ENCODE measurements at places on chromosomes 7 and 10.

DNA sequence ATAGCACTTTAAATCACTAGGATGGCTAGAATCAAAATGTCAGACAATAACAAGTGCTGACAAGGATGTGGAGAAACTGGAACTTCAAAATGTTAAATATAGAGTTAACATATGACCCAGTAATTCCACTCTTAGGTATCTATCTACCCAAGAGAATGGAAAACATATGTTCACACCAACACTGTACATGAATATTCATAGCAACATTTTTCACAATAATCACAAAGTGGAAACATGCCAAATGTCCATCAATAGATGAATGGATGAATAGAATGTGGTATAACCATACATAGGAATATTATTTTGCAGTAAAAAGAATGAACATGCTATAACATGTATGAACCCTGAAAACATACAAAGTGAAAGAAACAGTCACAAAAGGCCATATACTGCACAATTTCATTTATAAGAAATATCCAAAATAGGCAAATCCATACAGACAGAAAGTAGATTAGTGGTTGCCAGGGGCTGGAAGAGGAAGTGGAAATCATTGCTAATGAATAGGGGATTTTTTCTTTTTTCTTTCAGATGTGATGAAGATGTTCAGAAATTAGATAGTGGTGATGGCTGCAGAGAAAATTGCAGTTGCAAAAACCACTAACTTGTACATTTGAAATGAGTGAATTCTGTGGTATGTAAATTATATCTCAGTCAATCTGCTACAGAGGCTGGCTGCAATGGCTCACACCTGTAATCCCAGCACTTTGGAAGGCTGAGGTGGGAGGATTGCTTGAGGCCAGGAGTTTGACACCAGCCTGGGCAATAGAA, 93.0 kb downstream of the CPVL start:
- no peak for DNase-seq

DNA sequence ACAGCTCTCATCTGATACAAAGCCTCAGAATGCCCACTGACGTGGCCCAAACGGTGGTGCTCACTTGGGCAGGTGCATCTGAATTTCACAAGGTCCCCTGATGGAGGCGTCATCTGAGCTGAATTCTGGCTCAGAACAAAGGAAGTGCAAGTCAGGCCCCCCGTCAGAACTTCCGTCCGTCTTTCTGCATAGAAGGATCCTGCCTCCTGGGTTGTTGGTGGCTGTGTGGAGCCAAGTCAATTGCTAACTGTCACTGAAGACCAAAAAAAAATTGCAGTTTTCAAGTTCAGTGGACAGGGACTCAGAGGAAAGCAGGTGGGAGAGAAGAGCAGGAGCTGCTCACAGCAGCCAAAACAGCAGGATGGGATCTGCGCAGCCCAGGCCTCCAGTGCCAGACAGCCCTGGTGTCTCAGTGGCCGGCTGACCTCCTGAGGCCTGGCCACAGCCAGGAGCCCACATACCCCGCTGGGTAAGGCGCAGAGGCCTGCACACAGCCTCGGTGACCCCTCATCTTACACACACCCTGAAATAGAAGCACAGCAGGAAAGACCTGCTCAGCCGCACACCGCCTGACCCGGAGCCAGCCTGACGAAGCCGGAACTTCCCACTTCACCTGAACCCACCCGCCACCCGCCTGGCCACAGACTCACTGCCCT, 49.4 kb downstream of the PYROXD2 start:
- DNase-seq, result no peak

GRCh38 chr7:47147213-47147631, 434.7 kb downstream of the TNS3 start:
- no peak for DNase-seq

- DNase-seq, result no peak
These were observed 91.2 kb upstream of the OIT3 start for GRCh38 chr10:72802332-72802731.

- no peak for DNase-seq
These were observed 57.9 kb downstream of the ZNF22 start for GRCh38 chr10:45058580-45058979.

- DNase-seq, result no peak
These were observed 434.5 kb downstream of the SUGCT start for GRCh38 chr7:40569326-40569725.

- no peak for DNase-seq
These were observed 90.7 kb upstream of the C1QL3 start for GRCh38 chr10:16612115-16612980.

DNA sequence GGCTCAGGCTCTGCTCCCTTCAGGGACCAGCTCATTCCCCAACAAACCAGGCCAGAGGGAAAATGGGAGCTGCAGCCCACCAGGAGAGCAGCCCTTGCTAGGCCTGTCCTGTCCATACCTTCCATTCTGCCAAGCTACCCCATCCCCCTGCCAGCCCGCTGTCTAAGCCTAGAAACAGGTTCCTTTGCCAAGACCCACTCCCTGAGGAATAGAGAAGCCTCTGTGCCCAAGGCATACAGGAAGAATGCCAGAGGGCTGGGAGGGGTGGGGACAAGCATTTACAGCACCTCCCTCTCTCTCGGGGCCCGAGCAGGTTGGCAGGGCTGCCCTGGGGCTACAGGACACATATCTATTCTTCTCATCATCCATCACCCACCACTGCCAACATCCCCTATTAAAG, 178.3 kb downstream of the GRID1 start:
- no peak for DNase-seq

DNA sequence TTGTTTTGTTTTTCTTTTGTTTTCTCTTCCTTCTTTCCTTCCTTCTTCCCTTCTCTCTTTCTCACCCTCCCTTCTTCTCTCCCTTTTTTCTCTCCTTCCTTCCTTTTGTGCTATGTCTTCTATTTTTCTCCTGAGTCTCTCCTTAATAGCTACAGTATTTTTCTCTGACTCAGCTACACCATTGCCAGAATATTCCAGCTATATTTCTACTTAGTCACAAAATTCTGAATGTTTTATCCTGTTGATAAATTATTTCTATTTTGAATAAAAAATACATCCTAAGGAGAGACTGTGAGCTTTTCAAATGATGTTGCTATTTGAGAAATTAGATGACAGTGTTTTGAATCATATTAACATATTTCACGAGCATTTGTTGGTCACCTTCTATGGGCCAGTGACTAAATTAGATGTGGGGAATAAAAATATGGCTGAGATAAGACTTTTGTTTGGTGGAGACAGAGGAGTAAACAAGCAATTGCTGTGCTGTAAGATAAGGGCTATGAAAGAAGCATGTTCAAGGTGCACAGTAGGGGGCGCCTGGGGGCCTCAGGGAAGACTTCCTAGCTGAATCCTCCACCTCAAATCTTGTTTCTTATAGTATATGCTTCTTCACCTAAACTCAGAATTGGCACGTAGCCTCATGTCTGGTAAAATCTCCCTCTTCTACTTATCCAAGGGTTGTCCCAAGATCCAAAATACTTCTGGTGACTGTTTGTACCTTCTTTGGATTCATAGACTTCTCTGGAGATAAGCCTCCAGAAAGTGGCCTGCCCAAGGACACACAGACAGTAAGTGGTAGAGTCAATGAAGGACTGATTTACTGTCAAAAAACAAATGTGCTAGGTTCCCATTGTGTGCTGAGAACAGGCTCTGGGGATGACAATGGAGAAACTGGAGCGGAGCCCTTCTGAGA, 115.5 kb upstream of the CREB5 start:
- no peak for DNase-seq

DNA sequence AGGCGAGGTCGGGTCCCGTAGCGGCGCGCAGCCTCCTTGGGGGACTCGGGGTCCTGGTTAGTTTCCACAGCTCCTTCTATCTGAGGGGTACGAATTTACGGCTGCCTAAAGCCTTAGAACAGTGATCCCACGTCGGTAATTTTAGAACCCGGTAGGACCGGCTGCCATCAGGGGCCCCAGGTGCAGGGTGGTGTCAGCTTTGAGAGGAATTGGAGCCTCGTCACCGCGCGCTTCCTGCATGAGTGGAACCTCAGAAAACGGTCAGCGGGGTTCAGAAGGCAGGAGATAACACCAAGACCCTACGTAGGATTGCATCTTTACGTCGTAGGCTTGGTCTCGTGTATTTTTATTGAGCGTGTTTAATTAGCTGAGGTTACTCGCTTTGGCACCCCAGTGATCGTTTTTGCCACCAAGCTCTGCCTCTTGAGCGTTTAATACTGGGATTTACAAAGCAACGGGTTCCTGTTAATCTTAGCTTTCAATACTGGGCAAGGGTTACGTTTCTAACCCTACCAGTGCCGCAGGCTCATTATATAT, 443 bp downstream of the RNF32 start:
- no peak for DNase-seq

- no peak for DNase-seq
These were observed 48.7 kb downstream of the LSMEM1 start for GRCh38 chr7:112529521-112529920.

DNA sequence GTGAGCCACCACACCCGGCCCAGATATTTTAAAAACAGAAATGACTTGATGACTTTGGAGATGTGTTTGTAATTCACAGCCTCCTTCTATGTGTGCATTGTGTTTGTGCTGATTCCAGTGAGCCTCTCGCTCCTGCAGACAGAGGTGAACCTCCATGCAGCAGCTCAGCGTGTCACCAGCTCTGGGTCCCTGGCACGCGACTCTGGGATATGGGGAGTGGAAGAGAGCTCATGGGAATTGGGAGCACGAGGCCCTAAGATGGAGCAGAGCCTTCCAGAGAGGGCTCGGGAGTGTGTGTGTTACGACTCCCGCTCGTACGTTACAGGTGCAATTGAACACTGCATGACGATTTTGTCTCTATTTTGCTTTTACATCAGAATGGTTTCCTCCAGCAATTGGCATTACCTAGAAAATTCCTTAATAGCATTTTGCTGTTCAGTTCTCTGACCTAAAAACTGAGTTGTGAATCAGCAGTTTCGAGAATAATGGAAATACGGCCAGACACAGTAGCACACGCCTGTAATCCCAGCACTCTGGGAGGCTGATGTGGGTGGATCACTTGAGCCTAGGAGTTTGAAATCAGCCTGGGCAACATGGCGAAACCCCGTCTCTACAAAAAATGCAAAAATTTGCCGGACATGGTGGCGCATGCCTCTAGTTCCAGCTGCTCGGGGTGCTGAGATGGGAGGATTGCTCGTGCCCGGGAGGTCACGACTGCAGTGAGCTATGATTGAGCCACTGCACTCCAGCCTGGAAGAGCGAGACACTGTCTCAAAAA, 204.6 kb downstream of the CUX1 start:
- DNase-seq, result no peak

DNA sequence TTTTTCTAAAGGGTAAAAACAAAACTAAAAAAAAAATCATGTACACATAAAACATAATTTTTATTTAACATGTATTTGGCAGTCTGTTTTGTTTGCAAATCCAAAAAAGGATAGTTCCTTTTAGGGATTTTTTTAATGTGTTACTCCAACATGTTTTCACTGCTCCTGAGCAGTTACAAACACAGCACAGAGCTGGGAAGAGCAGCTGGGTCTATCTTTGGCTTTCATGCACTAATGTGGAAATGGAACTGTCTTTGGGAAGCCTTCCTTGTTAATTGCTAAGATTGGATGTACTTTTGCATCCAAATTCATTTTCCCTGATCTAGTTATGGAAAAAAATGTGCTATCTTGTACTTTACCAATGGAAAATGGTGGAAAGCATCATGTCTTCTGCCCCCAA, 1035.1 kb downstream of the CNTNAP2 start:
- no peak for DNase-seq

GRCh38 chr7:39413636-39414223, 152.5 kb upstream of the YAE1 start:
- no peak for DNase-seq

- DNase-seq, result no peak
These were observed 533.2 kb upstream of the POM121L12 start for GRCh38 chr7:52502281-52502680.

DNA sequence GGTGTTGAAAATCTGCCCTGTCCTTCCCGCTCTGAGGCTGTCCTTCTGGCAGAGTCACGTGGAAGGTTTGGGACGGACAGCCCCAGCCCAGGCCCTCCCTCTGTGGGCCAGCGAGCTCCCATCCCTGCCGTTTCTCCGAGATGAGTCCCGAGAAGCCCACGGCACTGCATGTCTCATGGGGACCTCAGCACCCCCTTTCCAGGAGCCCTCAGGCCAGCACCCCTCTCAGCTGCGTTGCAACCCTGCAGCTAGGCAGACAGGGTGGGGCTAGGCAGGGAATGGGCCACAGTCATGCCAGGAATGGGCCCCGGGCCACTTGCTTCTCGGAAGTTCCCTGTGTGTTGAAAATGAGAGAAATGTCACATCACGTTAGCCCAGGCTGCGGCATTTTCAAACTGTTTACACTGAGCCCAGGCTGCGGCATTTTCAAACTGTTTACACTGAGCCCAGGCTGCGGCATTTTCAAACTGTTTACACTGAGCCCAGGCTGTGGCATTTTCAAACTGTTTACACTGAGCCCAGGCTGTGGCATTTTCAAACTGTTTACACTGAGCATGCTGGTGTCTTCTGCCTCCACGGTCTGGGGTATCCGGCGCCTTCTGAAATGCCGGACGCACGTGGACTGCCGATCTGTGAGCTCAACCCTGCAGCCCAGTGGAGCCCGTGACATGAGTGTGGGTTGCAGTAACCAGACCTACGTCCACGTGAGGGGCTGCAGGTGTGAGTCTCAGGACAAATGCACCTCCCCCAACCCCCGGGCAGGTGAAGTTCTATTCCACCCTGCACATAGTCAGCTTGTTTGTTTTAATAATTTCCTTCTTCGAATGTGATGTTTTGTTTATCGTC, 42.6 kb downstream of the FAM20C start:
- DNase-seq, result no peak

DNA sequence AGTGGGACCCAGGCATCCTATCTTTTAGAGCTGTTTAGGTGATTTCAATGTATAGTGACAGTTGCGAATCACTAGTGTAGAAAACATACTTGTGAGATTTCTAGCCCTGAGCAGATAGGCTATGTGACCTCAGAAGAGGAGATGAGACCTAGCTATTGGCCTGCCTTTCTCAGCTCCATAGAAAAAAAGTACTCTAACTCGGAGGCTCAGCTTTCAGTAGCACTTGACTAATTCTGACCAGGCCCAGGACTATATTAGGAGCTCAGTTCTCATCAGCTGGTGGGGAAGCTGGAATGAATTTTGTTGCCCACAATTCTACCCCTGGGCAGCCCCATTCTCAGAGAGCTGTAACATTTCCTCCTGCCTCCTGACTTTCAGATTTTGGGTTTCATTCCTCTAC, 179.9 kb upstream of the NAMPT start:
- no peak for DNase-seq

GRCh38 chr7:3922175-3922635, 621.2 kb downstream of the SDK1 start:
- DNase-seq, result no peak

DNA sequence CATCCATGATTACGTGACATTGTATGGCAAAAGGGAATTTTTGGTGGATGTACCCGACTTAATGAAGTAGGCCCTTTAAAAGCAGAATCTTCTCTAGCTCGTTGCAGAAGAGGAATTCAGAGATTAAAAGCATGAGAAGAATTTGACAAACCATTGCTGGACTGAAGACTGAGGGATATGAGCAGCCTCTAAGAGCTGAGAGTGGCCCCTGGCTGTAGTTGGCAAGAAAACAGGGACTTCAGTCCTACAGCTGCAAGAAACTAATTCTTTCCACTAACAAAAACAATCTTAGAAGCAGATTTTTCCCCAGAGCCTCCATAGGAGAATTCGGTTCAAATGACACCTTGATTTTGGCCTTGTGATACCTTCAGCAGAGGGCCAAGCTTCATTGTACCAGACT, 34.1 kb downstream of the MACC1 start:
- DNase-seq, result no peak

Data from vagina (tissue), 2 donors.